Pulmonary artery endothelial cell (primary cell): ENCODE measurements at places on chromosomes 6 and 20.

GRCh38 chr20:5039889-5040288, 38.6 kb upstream of the SLC23A2 start:
- DNase-seq = no peak

DNA sequence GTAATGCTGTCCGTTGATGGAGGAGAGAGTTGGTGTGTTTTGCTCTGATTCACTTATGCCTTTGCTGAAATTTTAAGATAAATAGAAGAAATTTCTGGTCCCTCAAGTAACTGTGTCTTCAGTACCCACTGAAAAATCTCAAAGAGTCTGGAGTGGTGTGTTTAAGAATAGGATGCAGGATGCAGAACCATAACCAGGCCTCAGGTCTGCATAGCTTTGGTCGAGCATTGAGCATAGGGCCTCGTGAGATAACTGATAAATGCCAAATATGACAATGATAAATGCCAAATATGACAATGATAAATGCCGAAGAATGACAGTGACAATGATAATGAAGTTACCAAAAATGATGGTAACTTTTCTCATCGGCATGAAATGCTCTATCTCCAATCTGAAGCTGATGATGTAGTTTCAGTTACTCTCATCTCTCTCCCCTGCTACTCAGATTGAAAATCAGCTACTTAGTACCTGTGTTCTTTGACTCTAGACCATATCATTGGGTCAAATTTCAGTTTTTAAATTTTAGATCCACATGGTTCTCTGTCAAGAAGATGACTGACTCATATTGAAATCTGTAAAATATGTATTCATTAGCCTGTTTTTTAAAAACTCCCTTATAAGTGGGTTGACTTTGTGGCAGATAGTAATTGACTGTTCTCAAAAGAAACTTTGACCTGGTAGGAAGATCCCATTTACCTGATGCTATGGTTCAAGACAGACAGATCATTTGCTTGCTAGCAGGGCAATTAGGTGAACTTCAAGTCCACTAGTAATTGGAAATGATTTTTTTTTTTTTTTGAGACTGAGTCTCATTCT, 96.6 kb downstream of the SLC16A10 start:
- DNase-seq = no peak

- no peak for DNase-seq
These were observed 11.8 kb downstream of the C20orf203 start for GRCh38 chr20:32661820-32662528.

DNA sequence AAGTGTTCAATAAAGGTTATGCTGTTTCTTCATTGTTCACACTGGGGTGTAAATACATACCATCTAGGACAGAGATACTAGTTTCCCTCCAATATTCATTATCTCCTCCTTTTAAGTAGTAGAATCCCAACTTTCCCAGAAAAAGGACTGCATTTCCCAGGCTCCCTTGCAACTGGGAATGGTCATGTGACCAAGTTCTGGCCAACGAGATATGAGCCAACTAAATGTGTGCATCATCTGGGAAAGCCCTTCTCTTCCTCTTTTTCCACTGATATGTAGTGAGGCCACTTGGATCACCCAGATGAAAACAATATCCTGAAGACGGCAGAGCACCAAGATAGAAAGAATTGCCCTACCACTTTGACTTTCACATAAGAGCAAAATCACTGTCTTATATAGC, 97.9 kb upstream of the PTPRT start:
- DNase-seq = no peak

- DNase-seq = no peak
These were observed at the start of gene EEF1A2 for GRCh38 chr20:63498960-63499337. Gene EEF1A2 (minus strand): TSS chr20:63499083. CDS start chr20:63497763, 1,320 bp downstream.

- DNase-seq = no peak
These were observed 122.5 kb upstream of the TIAM2 start for GRCh38 chr6:154872542-154873114.

DNA sequence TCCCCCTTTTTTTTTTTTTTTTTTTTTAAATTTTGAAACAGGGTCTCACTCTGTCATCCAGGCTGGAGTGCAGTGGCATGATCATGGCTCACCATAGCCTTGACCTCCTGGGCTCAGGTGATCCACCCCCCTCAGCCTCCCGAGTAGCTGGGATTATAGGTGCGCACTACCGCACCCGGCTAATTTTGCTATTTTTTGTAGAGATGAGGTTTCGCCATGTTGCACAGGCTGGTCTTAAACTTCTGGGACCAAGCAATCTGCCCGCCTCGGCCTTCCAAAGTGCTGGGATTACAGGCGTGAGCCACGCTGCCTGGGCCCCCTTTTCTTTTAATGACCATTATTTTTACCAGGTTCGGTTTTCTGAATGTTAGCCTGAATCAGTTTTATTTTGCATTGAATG, 5.0 kb upstream of the FAM209A start:
- no peak for DNase-seq

GRCh38 chr20:2006452-2007361, 12.8 kb upstream of the PDYN start:
- no peak for DNase-seq

DNA sequence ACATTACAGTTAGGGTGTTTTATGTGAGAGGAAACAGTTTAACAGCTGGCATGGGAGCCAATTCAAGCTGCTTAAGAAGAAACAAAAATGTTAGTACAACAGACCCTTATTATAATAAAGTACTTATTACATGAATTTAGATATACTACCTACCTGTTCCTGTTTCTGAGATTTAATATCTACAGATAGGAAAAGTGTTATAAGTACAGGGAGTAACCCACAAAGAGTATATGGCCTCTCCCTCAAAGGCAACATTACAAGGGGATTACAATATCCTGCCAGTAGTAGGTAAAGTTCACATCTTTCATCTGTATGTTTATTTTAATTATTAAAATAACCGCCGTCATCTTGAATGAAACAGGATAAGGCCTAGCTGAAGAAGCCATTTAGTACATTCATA, 1.8 kb upstream of the ME1 start:
- no peak for DNase-seq

- no peak for DNase-seq
These were observed 110.2 kb upstream of the FOXQ1 start for GRCh38 chr6:1201547-1202200.

DNA sequence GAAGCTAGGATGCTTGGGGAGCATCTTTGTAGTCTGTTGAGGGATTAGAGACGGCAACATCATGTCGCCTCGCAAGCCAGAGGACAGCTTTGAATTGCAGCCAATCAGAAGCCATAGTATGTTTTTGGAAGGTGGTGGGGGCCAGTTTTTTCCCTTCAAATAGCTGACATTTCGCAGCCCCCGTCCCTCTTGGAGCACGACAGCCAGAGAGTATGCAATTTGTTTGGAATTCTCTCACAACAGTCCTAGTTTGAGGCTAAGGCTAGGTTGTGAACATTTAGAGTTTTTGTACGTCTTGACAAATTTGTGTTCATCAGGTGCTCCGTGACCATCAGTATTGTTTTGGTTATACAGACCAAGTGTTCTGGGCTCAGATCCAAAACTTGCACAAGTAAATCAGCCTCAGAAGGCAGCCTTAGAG, 83.3 kb downstream of the PLCB1 start:
- peak; percentile 2 for DNase-seq

GRCh38 chr6:38320358-38320757, 319.4 kb downstream of the BTBD9 start:
- no peak for DNase-seq

GRCh38 chr20:25077610-25078169, 4.3 kb downstream of the VSX1 start:
- DNase-seq = no peak

- no peak for DNase-seq
These were observed 1.6 kb upstream of the SLC32A1 start for GRCh38 chr20:38722683-38723016.

DNA sequence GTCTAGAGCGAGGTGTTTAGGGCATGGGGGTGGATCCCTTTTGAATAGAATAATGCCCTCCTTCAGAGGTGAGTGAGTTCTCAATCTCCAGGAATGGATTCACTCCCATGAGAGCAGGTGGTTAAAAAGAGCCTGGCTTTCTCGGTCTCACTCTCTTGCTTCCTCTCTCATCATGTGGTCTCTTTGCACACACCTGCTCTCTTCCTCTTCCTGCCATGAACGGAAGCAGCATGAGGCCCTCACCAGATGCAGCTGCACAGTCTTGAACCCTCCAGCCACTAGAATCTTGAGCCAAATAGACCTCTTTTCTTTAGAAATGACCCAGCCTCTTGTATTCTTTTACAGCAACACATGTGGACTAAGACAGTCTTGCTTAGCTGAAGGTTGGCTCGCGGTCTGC, 119.3 kb downstream of the BMP7 start:
- no peak for DNase-seq
